ENCODE measurements at places on chromosomes 6 and 20. TPM values are rescaled to one million over a fixed set of nuclear protein-coding genes. Genes with fewer than 3 reads are reported as not detected.

TTK gene
- 4.5 TPM for total RNA-seq

PHACTR1 gene
- total RNA-seq: not detected

CHMP4B gene
- total RNA-seq: 24.2 TPM

KIF6 gene
- 0.33 TPM for total RNA-seq

GSTA1 gene
- not detected for total RNA-seq

SIGLEC1 gene
- total RNA-seq: not detected

SLC22A7 gene
- total RNA-seq: not detected

SYCP2L gene
- 0.17 TPM for total RNA-seq

CLIC5 gene
- total RNA-seq: not detected

POPDC3 gene
- 34.0 TPM for total RNA-seq

AGPAT1 gene
- total RNA-seq: 55.6 TPM

CDKN1A gene
- total RNA-seq: 687 TPM

FGD2 gene
- not detected for total RNA-seq

IL17F gene
- not detected for total RNA-seq

KHDRBS2 gene
- total RNA-seq: not detected

IL20RA gene
- total RNA-seq: not detected

PACRG gene
- not detected for total RNA-seq

FABP7 gene
- not detected for total RNA-seq

CLDN20 gene
- not detected for total RNA-seq

ADISSP gene
- total RNA-seq: 14.0 TPM

PLCB4 gene
- 0.21 TPM for total RNA-seq

LATS1 gene
- 19.8 TPM for total RNA-seq

SIRPA gene
- 68.3 TPM for total RNA-seq

SMLR1 gene
- not detected for total RNA-seq

ZNF512B gene
- 14.2 TPM for total RNA-seq

ANKRD66 gene
- total RNA-seq: not detected

CD83 gene
- total RNA-seq: 2.1 TPM

ERVFRD-1 gene
- not detected for total RNA-seq

DBNDD2 gene
- total RNA-seq: 8.3 TPM

SMOC2 gene
- total RNA-seq: not detected

CAP2 gene
- total RNA-seq: 8.6 TPM

CCN5 gene
- not detected for total RNA-seq

CFB gene
- 7.9 TPM for total RNA-seq

OR2B6 gene
- total RNA-seq: not detected

SUMO4 gene
- total RNA-seq: 2.0 TPM

DIDO1 gene
- total RNA-seq: 38.7 TPM

SAMD10 gene
- total RNA-seq: 1.5 TPM

LY86 gene
- not detected for total RNA-seq

ARFGEF3 gene
- total RNA-seq: 1.8 TPM

RIPOR3 gene
- total RNA-seq: under 0.01 TPM

GLP1R gene
- total RNA-seq: under 0.01 TPM

ETV7 gene
- total RNA-seq: 1.0 TPM

CALHM4 gene
- 0.17 TPM for total RNA-seq

TFAP2D gene
- not detected for total RNA-seq
